Urinary bladder (tissue), 4 donors: ENCODE measurements at places on chromosomes 11 and 22.

GRCh38 chr11:76337923-76338322 is 43.0 kb downstream of the THAP12 start:
- no peak for DNase-seq

DNA sequence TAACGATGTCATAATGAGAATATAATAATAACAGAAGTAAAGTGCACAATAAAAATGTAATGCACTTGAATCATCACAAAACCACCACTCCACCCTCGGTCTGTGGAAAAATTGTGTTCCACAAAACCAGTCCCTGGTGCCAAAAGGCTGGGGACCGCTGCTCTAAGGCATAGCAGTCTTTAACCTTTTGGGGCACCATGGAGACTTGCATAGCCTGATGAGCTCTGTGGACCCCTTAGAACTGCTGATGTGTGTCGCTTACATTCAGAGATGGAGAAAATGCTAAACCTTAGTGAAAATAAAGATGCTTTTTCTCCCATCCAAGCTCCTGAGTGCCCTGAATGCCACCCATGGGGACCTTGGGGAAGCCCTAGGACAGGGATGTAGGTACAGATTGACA is 87.6 kb upstream of the SEPTIN5 start:
- no peak for DNase-seq

DNA sequence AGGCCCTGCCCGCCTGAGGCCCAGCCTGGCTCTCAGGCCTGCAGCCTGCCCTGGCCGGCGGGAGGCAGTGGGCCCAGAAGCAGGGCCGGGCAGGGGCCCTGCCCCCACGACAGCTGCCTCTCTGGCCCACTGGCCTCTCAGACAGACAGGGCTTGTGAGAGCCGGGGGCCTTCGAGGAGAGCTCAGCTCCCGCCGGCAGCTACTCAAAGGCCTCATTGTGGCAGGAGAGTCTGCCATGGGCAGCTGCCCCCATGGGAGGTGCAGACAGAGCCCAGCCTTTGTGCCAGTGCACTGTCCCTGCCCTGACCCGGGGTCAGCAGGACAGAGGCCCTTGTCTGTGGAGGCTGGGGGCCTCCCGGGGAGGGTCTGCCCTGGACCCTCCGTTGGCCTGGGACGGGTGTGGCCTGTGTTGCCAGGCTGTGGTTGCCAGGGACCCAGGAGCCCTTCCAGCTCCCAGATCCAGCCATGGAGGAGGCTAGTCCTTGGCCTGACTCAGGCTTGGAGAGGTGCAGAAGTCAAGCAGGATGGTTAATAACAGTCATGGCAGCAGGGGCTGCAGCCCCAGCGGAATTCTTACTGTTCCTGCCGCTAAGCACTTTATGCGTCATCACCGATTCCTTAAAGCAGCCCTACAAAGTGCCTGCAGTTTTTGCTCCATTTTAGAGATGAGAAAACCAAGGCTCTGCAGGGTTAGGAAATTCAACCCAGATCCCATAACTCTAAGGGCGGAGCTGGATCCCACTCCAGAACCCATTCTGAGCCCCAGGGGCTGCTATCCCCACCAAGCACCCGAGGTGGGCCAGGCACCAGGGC is 12.5 kb downstream of the FLRT1 start:
- no peak for DNase-seq

DNA sequence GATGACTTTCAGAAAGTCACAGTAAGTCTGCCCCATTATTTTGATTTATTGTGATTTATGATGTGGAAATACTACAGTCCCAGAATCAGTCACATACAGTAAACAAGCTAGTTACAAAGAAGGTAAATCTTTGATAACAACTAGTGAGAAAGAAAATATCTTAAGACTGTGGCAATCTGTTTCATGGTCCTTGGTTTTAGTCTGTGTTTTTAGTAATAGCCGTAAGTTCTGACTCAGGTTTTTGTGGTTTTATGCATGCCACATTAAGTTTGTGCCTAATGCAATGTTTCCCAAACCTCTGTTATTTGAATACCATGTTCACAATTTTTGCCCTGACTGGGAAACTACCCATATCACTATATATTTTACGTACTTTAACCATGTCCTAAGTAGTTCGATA is 6.7 kb downstream of the CEP295 start:
- no peak for DNase-seq

DNA sequence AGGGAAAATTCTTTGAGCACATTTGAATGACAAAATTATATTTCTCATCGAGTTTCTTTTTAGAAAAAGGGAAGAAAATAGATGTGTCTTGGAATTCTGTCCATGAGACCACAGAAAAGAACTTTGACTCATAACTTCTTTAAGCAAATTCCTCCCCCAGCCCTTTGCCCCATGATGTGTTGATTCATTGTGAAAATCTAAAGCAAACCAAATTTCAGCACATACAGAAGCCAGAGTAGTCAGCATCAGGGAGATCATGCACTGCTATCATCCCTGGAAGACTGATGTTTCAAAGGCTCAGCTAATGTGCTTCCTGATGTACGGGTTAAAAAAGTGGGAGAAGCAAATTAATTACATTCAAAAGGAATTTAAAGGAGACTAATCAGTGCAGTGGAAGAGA is 159.7 kb downstream of the FAT3 start:
- no peak for DNase-seq

DNA sequence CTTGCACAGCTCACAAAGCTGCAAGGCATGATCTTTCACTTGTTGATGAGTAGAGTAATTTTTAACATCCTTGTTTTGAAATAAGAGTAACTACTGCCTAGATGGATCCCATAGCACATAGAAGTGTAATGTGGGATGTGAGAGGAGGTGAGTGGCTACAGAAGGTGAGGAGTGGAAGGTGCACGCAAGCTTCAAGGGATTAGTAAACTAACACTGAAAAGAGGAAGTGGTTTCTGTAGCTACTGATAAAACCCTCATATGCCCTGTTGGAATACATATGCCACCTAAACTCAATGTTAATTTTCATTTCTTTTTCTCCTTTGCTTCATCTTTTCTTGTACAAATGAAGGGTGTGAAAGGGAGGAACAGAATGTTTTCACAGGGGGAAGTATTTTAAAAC is 22.0 kb upstream of the CTSC start:
- DNase-seq = no peak

GRCh38 chr11:119764108-119764868 is 35.3 kb upstream of the NECTIN1 start:
- no peak for DNase-seq

DNA sequence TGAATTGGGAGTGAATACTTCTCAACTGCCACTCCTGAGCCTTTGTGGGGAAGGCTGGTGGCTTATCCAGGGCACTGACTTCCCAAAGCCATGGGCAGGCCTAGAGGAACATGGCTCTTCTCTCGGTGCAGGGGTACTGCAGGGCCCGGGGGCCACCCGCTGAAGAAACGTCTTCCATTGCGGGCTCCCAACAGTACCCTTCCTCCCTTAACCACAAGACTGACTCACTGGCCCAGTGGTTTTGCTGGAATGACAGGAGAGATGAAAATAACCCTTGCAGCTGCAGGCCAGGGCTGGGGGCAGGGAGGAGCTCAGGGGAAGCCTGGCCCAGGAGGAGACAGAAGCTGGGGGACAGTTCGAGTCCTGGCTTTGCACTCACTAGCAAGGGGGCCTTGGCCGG is 13.5 kb downstream of the TXN2 start:
- DNase-seq = no peak

DNA sequence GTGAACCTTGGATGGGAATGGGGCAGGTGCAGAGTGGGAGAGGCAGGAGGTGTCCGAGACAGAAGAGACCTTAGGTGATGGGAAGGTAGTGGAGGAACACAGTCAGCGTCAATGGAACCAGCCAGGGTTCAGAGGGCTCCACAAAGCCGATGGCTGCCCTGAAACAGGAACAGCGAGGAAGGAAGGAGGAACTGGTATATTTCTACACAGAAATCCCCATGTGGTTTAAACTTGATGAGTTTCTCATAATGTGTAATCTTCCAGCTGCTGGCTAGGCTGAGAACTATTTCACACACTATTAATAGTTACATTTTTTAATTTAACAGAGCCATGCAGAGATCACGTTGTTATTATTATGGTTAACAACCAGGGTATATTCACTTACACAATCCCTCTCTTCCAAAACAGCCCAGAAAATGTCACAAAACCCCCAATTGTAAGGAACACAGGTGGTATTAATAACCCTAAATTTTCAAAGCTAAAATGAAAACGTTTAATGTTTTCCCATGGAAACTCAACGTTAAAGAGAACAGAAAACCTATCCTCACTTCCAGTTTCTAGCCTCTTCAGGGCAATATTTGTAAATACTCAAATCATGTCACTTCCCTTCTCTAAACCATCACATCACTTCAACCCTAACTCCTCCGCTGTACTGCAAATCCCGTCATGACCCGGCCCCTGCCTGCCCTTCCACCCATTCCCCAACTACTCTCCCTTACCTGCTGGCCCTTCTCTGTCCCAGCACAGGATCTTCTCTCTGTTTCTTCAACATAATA is 74.5 kb upstream of the ARFGAP3 start:
- no peak for DNase-seq

DNA sequence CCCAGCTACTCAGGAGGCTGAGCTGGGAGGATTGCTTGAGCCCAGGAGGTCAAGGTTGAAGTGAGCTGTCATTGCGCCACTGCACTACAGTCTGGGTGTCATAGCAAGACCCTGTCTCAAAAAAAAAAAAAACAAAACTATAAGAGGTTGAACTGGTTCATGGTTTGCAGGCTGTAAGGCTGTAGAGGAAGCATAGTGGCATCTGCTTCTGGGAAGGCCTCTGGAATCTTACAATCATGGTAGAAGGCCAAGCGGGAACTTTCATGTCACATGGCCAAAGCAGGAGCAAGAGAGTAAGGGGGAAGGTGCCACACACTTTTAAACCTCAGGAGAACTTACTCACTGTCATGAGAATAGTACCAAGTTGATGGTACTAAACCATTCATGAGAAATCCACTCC is 109.6 kb downstream of the SWAP70 start:
- no peak for DNase-seq

- peak; percentile 25 for DNase-seq
Measured at GRCh38 chr11:102560555-102561011, 30.0 kb upstream of the MMP7 start.

DNA sequence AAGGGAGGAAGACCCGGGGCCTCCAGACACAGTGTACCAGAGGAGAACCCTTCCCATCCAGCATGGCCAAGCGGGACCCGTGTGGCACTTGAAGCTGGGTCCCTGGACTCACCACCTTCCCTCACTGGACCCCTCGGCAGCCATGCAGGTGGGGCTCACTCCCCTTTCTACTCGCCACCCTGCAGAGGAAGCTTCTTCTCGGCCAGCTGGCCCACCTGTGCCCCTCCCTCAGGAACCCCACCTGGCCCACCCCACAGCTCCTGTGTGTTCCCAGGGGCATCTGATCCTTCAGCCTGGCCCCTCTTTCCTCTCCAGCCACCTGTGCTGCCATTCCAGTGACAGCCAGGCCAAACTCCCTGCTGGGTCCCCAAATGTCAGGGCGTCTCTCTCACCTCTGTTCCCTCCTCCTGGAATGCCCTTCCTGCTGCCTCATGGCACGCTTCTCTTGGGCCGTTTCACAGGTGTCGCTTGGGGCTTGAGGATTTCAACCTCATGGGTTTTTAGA is 38.0 kb downstream of the IGF2 start:
- DNase-seq = no peak

DNA sequence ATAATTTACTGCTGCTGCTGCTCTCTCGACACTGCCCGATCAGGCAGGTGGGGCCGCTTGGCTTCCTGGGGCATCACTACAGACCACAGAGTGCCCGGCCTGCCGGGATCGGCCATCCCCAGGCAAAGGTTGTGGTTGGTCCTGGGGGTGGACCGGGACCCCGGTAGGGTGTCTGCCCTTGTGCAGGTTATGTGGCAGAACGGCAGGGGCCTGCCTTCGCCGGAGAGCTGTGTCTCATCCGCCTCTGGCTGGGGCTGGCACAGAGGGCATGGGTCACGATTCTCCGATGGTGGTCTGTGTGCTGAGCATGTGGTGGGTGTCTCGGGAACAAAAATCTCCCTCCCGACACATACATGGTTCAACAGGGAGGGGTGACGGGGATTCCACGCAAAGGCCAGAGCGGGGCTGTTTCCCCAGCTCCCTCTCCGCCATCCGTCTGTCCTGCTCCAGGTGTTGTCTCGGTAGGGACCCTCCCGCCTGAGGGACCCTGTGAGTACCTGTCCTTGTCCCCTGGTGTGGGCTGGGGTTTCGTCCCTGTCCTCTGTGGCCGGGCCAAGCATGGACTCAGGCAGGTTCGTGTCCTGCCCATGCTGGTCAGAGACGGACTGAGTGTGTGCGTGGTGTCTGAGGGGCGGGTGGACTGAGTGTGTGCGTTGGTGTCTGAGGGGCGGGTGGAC is 7.8 kb downstream of the GRAMD4 start:
- no peak for DNase-seq

GRCh38 chr11:50187220-50187619 is 154.5 kb downstream of the OR4C45 start:
- no peak for DNase-seq

GRCh38 chr11:76096552-76096951 is 109.8 kb downstream of the WNT11 start:
- no peak for DNase-seq

GRCh38 chr11:35288817-35289541 is 130.4 kb downstream of the SLC1A2 start:
- no peak for DNase-seq

GRCh38 chr11:87600938-87601337 is 563.2 kb downstream of the TMEM135 start:
- no peak for DNase-seq

DNA sequence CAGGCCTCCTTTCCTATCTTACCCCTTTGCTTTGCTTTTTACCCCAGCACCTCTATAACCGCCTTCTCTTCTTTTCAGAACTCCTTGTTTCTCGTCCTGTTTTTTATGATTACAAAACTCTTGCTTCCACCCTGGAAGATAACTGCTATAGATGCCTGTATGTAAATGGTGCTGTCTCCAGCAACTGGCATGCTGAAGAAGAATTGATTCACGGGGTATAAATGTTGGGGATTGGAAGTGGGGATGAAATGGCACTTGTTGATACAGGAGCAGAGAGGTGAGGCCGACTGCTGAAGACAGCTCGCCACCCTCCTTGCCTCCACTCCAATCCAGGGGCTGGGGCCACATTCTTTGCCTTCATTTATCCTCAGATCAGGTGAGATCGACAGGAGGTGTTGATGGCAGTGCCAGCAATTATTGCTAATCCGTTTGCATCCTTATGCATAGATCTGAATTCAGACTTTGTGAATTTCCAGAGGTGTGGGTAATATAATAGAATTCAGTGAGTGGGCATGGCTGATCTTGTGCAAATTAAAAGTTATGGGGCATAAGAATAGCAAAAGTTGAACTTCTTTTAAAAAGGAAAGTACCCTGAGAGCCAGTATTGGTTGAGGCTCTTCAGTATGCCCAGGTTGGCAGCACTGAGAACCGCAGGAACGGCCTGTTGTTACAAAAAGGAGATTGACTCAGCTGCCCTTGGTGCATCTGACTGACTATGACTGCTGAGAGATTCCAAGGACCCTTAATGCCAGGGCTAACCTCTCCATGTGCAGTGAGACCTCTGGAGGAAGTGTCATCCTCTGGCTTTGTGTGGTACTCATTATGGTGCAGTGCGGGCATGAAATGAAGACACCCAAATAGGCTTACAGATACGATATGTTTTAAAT is 5.3 kb downstream of the NEAT1 start:
- no peak for DNase-seq
